Stimulated activated CD4-positive, alpha-beta T cell treated with anti-CD3 and anti-CD28 coated beads, Interleukin-2, amount 100 ng/mL, for 4 hours (primary cell): ENCODE measurements at places on chromosomes 7 and 10.

DNA sequence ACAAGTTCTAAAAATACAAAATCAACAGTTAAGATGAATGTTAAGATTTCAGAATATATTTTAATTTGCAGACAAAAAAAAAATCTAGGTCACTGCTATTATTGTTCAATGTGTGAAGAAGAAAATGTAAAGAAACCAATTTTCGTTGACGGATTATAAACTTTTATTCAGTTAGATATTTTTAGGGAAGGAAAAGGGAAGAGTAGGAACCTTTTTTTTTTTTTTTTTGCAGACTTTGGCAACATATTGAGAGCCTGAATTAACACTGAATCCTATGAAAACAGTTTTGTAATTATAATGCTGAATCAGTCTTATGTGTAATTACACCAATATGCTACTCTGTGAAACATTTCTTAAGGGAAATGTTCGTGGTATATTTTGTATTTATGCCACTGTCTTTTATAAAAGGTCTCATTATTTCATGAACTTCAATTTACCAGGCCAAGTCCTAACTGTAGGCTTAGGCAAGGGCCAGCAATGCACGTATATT is 106.3 kb downstream of the ST8SIA6 start:
- DNase-seq, result no peak

- no peak for DNase-seq
These were observed 98.3 kb downstream of the FOXL3 start for GRCh38 chr7:388023-388960.

DNA sequence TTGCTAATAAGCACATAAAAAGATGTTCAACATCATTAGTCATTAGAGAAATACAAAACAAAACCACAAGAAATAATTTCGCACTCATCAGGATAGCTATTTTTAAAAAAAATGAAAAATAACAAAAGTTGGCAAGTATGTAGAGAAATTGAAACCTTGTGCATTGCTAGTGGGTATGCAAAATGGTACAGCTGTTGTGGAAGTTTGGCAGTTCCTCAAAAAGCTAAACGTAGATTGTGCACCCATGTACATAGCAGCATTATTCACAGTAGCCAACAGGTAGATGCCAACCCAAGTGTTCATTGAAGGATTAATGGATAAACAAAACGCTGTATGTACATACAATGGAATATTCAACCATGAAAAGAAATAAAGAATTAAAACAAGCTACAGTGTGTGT is 35.3 kb upstream of the STARD3NL start:
- no peak for DNase-seq

- no peak for DNase-seq
These were observed 19.9 kb upstream of the LMOD2 start for GRCh38 chr7:123635551-123636359.

DNA sequence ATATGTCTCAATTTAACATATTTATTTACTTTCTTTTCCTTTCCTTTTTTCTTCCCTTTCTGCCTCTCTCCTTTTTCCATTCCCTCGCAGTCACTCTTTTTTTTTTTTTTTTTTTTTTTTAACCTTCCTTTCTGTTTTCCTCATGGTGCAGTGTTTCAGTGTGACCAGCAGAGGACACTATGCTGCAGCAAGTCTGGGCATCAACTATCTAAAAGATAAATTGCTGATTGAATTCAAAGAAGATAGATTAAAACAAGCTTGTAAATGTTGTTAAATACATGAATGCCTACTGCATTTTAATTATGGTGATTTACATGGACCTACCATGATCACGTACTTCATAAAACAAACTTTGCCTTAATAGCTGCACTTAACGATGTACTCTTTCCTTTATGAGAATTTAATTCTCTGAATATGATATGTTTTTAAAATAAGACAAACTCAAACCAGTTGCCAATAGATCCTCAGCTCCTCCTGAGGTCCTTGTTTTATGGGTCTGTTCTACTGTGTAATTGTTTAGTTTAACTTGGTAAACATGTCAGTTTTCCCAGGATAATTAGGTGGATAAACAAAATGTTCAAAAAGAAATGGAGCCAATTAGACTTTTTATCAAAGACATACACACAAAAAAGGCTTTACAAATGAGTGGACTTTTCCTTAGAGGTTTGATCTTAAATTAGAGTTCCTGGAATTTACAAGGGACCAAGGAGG is 101.0 kb upstream of the AGR3 start:
- DNase-seq, result no peak

DNA sequence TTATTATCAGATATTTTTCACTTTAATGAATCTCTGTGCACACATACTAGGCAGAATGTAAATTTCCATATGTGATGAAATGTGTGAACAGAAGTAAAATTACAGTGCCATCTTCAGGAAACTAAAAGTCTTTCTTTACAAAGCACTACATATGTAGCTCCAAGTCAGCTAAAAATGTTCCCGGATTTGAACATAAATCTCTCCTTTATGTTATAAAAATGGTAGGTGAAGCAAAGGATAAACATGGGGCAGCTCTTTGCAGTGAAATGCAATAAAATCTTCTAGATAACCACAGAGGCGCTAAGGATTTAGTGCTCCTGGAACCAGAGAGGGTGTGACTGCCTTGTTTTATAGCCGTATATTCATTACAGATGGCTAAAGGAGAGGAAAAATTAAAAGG is 104.9 kb upstream of the C7orf33 start:
- DNase-seq, result no peak

GRCh38 chr10:33252794-33253203 is 81.7 kb downstream of the NRP1 start:
- DNase-seq, result no peak

DNA sequence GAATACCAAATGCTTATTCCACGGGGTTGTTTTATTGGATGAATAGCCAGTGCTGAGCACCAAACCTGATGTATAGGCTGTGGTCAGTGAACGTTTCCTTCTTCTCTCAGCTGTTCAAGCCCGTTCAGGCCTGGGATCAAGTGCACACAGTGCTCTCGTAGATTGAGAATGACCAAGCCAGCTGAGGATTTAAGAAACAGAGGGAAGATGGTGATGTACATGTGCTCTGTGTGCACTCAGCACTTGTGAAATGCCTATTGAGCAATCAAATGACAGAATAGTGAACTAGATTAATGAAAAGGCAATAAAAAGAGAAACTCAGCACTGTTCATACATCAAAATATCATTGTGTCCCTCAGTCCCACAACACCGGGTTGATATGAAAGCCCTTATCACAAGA is 302.5 kb downstream of the BMPER start:
- DNase-seq, result no peak

- DNase-seq, result no peak
These were observed 86.4 kb upstream of the SEMA3C start for GRCh38 chr7:81005254-81005653.

DNA sequence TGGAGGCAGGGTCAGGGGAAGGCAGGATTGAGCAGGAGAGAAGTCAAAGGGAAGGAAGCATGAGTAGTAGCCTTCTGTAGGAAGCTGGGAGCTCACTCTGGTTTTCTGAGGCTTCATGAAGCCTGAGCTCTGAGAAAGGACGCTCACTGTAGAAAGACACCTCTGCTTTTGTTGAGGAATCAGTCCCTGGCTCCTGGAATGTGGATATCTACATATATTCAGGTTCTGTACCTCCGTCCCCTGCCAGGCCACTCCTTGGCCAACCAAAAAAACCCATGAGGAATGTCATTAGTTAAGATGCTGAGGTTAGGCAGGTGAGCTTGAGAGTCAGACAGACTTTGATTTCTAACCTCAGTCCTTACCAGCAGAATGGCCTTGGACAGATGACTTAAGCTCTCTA is 283.5 kb upstream of the HABP2 start:
- no peak for DNase-seq

DNA sequence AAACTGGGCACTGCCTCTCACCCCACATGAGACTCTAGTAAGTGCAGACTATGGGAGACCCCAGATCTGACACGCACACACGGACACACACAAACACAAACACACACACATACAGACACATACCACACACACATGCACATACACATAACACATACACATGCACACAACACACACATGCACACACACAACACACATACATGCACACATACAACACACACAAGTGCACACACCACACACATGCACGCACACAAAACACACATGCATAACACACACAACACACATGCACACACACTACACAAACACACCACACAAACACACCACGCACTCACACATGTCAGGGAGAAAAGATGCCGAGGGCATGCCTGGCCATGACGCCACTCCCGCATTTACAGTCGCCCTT is 205.5 kb downstream of the TYW1B start:
- no peak for DNase-seq

DNA sequence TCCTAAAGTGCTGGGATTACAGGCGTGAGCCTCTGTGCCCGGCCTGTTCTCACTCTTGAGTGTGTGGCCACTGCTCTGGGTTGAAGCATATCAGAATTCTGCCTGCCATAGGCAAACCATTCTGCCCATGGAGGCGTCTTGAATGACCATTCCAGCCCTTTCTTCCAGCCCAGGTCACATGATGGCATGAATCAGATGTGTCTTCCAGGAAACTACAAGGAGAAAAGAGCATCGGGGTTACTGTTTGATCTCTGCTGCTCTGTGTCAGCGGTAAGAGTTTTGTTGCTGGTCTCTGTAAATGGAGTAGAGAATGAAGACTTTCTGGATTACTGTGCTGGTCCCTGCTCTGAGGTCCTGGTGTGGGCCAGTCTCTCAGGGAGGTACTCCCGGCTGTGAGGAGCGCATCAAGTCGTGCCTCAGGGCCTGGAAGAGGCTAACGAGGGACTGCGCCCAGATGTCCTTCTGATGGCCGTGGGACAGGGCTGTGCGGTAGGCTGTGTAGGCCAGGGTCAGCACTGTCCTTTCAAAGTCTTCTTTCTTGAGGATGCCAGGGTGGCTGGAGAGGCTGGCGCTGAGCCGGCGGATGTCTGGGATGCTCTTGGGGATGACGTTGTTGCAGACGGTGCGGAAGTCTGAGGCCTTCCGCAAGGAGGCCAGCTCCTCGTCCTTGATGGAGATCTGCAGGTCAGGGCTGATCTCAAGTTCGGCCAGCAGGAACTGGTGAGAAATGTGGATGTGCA is 5.8 kb upstream of the SLC13A4 start:
- no peak for DNase-seq

DNA sequence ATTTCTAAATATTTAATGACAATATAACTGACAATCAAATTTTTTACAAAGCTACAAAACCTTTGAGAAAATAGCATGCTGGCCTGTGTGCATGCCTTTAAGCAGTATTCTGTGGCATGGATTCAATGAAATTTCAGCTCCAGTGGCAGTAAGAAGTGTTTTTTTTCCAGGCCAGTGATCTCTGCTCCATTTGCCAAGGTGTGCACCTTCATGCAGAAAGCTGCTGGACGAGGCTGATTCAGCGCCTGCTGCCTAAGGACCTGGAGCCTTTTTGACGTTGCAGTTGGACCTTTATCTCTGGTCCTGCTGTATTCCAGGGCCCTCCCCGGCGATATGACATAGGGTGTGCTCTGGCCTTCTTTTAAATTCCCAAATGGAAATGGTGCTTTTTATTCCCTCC is 26.6 kb downstream of the VWC2 start:
- no peak for DNase-seq

GRCh38 chr10:71832967-71833366 is 18.1 kb downstream of the PSAP start:
- DNase-seq, result no peak

- no peak for DNase-seq
These were observed 161.7 kb upstream of the TPK1 start for GRCh38 chr7:144997512-144997911.

DNA sequence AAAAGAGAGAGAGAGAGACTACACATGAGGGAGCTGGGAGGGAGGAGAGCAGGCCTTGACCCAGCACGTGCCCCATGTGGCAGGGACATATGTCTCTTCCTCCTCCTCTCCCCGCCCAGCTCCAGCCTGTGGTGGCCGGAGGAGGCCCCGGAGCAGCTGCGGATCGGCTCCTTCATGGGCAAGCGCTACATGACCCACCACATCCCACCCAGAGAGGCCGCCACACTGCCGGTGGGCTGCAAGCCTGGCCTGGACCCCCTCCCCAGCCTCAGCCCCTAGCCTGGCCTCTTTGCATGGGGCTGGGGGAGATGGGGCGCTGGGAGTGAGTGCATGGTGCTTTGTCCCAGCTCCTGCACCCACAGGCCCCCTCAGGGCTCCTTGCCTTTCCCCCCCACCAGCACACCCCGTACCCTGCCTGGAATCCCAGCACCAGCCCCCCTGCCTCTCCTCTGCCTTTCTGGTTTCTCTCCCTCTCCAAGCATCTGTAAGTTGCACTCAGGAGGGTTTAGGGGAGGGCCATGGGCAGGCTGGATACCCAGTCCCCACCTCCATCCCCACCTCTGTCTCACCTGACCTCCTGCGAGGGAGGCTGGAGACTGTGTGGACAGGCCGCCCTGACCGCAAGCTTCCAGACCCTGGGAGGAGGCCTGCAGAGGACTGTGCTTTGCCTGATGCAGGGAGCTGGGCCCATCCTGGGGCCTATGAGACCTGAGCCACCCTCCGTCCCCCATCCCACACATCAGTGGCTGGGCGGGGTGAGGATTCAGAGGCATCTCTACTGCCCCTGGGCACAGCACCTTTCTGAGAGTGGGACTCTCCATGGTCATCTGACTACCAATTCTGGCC is 4.8 kb downstream of the UPK3B start:
- no peak for DNase-seq

DNA sequence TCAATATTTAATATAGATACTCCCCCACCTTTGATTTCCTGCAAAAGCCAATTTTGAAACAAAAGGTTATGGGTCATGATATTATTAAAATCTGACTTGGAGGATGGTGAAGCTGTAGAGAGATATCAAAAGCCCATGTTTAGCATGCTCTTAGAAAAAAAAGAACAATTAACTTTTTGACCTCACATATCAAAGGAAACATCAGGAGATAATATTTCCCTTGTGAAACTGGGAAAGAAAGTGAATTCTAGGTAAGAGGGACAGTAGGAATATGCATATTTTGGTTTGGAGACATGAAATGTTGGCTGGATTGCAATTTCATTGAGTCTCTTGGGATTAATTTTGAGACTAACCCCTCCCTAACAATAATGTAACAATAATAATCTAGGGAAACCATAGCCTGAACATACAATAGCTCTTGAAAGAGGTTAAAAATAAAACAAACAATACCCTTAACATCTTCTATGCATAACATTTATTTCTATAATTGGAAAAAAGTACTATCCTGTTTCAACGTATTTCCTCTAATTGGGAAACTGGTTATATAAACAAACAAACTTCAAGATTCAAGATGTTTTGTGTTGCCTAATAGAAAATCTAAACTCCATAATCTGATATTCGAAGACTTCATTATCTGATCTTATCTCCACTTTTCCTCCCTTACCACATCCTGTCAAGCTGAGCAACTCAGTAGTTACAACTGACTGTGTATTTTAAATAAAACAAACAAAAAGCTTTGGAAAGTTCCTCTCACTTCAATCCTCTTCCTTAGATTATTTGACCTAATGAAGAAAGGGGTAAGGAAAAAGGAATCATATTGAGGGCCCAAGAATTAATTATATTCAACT is 14.8 kb downstream of the TMEM26 start:
- DNase-seq, result no peak
